ENCODE measurements at places on chromosomes 4 and X. TPM values are rescaled to one million over a fixed set of nuclear protein-coding genes. Genes with fewer than 3 reads are reported as not detected.

DNA sequence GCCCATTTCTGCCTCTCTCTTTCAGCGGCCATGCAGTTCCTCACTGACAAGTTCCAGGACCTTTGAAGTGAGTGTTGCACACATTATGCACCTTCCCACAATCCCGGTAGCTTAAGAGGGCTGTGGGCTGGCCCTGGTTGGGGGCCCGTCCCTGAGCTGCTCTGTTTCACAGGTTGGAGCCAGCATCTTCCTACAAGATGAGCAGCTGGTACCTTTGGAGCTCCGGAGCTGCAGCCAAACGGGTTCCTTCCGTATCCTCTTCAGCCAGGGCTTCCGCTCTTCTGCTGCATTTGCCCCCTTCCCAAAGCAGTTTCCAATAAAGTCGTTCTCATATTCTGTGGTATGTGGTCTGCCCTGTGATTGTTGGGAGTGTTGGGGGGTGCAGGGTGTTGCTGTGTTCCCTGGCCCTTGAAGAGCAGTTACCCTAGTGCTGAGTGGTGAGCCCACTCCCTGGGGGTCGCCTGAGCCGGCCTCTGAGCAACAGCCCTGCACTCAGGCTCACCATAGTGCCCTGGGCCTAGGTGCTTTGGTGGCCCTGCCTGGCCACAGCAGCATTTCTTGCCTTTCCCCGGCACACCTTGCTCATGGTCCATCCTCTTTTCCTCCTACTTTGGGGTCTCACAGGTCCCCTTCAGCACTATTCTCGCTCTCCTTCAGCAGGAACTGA is 60.4 kb downstream of the CXorf49B start:
- no peak for DNase-seq

- no peak for DNase-seq
Measured at GRCh38 chrX:28659269-28659668, 72.0 kb downstream of the IL1RAPL1 start.

Gene EFHC2
- 3.7 TPM for total RNA-seq

Gene NOA1
- total RNA-seq, result 17.1 TPM

DNA sequence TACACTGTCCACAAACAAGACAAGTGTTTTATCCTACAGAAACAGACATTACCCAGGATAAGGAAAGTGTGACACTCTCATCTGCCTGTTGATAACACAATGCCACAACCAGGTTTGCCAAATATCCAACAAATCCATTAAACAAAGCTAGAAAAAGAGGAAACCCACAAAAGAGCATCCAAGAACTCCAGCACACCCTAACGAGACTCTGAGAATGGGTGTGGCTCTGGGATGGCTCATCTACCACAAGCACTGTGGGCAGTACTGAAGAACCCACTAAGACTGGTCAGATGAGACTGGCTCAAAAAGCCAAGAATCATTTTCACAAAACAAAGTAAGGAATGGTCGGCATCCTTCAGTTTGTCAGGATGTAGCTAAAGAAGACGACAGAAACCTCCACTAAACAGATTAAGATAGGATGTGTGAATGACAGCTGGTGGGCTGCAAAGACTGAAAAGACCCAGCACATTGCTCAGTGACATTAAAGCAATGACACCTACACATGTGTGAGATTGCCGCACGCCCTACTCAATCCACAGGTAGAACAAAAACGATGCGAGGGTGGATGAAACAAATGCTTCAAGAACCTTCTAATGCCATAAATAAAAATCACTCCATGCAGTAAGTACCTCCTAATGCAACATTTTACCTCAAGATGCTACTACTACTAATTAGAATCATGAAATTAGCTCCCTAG is 14.7 kb downstream of the ATP8A1 start:
- no peak for DNase-seq

Gene SLC10A4
- total RNA-seq, result 0.43 TPM

Gene CLNK
- 0.14 TPM for total RNA-seq

DNA sequence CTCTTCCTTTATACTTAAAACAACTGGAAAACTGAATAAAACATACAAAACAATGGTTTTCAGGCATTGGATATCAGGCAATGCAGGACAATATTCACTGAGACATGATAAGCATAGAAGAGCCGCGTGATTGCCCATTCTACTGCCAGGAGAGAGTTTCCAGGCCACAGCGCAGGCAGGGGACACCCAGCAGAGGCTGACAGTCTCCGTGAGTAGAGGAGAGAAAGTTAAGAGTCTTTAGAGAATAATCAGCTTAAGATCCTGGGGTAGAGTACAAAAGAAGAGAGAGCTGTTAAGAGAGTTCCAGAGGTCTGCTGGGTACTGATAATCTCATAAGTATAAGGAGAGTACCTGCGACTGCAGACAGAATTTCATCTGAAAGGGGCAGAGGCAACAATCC is 18.4 kb upstream of the FRAS1 start:
- no peak for DNase-seq

Gene BMPR1B
- 9.7 TPM for total RNA-seq
